Left kidney (tissue), 8 donors: ENCODE measurements at places on chromosomes 16 and 17. TPM values are rescaled to one million over a fixed set of nuclear protein-coding genes. Genes with fewer than 3 reads are reported as not detected.

DNA sequence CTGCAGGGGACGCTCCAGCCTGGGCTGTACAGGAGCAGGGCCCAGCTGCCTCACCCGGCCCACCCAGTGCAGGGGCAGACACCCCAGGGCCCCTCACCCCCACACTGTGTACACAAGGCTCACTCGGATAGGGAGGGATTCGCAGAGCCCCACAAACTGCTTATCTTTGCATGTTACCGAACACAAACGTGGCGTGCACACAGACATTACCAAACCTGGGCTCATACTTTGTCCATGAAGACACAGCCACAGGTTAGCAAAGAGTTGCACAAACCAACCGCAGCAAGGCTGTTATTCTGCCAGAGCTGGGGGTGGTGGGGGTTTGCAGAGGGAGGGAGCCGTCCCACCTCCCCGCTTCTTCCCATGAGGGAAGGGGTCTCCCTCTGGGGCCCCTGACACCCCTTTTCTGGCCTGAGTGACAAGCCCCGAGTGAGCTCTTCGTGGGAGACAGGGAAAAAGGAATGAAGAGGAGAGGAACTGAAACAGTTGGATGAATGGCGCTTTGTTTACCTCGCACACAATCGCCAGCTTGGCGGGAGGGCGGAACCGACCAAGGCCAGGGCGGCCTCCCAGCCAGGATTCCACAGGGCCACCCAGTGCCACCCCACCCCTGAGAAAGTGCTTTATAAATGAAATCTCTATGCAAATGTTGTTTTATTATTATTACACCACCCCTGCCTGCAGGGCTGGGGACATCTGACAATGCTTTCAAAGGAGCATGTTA is 434 bp upstream of the CPSF4L start:
- DNase-seq: no peak

The TBC1D3H gene
- not detected for polyA plus RNA-seq

The CCDC154 gene
- 2.6 TPM for polyA plus RNA-seq

The C1QTNF8 gene
- not detected for polyA plus RNA-seq

The WRAP53 gene
- 13.1 TPM for polyA plus RNA-seq

GRCh38 chr17:67246653-67247415 is 1.8 kb upstream of the HELZ start:
- DNase-seq: no peak

GRCh38 chr17:58331815-58332777 is 3.5 kb upstream of the TSPOAP1 start:
- DNase-seq: no peak

DNA sequence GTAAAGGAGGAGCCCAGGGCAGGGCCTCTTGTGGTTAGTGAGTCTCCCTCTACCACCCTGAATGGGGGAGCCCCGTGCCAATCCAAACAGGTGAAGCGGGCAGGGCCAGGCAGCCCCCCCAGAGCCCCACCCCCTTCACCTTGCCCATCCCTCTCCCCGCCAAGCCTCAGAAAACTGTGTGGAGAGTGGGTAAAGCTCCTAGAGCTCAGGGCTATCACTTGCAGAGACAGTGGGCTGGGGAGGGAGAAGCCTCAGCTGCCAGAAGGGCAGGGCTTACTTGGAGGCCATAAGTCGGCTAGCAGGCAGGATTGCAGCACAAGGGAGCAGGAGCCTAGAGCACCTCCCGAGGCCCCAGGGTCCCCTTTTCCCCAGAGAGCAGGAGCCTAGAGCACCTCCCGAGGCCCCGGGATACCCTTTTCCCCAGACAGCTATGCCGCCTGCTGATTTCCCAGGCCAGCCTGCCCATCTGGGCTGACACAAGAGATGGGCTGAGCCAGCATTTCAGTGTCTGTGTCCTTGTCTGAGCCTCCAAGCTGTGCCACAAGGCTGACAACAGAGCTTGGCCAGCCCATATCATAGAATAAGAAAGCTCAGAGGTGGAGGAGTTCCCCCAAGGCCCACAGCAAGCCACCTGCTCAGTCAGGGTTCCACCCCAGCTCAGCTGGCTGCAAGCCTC is 6.7 kb upstream of the KRT14 start:
- no peak for DNase-seq

DNA sequence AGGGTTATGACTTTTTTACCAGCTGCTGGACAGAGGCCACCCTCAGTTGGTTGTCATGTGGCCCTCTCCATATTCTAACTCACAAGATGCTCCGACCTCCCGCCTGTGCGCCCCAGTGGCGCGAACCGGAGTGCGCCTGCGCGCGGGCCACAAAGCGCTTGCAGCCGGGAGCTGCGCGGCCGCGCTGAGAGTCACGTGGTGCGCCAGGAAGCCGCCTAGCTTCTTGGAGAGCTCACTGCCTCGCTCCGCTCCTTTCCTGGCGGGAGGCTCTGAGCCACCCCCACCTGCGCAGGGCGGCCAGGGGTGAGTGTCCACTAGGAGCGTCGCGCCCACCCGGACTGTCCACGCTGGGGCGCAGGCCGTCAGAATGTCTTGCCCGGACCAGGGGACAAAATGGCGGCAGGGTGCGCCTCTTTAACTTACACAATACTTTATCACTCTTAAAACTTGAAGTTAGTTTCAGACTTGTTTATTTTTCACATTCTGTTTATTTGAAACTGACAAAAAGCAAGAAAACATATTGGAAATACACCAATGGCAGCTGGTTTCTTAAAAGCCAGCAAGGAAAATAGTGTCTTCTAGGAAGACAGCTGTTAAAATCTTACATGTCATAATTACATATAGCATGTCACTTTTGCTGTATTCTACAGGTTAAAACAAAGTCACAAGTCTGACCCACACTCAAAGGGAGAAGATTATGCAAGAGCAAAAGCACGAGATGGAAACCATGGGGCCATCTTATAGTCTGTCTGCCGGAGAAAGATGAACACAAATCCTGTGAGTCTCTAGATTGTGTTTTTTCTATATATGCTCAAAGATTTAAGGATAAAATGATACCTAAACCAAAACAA is 357.9 kb downstream of the CNTNAP4 start:
- no peak for DNase-seq

The SOX8 gene
- 2.9 TPM for polyA plus RNA-seq

The PPL gene
- polyA plus RNA-seq: 30.3 TPM

DNA sequence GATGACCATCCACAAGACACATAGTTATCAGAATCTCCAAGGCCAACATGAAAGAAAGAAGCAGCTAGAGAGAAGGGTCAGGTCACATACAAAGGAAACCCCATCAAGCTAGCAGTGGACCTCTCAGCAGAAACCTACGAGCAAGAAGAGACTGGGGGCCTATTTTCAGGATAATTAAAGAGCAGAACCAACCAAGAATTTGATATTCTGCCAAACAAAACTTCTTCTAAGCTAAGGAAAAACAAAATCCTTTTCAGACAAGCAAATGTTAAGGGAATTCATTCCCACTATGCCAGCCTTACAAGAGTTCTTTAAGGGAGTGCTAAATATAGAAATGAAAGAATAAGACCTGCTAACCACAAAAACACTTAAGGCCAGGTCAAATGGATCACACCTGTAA is 47.8 kb downstream of the ITFG1 start:
- DNase-seq: no peak
